ENCODE measurements at places on chromosomes 12 and 14. TPM values are rescaled to one million over a fixed set of nuclear protein-coding genes. Genes with fewer than 3 reads are reported as not detected.

Gene GLIPR1L2
- total RNA-seq: 0.41 TPM

Gene SIX6
- not detected for total RNA-seq

Gene FGF23
- not detected for total RNA-seq

Gene EPYC
- not detected for total RNA-seq

Gene SLC39A2
- total RNA-seq: not detected

Gene KITLG
- total RNA-seq: 29.9 TPM

Gene KERA
- not detected for total RNA-seq

Gene CLEC1B
- not detected for total RNA-seq
